Natural killer cell treated with Interleukin-12 subunit alpha and Interleukin-12 subunit beta and Interleukin-15 and Interleukin-18, amount 100 ng/mL, for 72 hours (primary cell): ENCODE measurements at places on chromosomes 7 and 10. TPM values are rescaled to one million over a fixed set of nuclear protein-coding genes. Genes with fewer than 3 reads are reported as not detected.
A peak's percentile ranks its signal among the peaks of the same experiment; 100 is the strongest.

GRCh38 chr7:77687100-77687746 lies 9.0 kb upstream of the RSBN1L start:
- peak overlapping the region; percentile 45 for H3K27ac ChIP-seq
- H3K36me3 ChIP-seq = no peaks in the 10 kb centered on the region
- H3K27me3 ChIP-seq = no peaks in the 10 kb centered on the region

GRCh38 chr10:30970760-30971460 lies 60.8 kb downstream of the ZNF438 start:
- no peaks in the 10 kb centered on the region for H3K4me1 ChIP-seq
- no peaks in the 10 kb centered on the region for H3K36me3 ChIP-seq
- no peak overlapping the region for H3K4me3 ChIP-seq
- no peak for DNase-seq

- H3K36me3 ChIP-seq = no peaks in the 10 kb centered on the region
- no peaks in the 10 kb centered on the region for H3K4me1 ChIP-seq
- H3K27me3 ChIP-seq = no peaks in the 10 kb centered on the region
- DNase-seq = no peak
- H3K4me3 ChIP-seq = no peak overlapping the region
These were observed 367.7 kb upstream of the SEMA3D start for GRCh38 chr7:85554236-85555178.

DNA sequence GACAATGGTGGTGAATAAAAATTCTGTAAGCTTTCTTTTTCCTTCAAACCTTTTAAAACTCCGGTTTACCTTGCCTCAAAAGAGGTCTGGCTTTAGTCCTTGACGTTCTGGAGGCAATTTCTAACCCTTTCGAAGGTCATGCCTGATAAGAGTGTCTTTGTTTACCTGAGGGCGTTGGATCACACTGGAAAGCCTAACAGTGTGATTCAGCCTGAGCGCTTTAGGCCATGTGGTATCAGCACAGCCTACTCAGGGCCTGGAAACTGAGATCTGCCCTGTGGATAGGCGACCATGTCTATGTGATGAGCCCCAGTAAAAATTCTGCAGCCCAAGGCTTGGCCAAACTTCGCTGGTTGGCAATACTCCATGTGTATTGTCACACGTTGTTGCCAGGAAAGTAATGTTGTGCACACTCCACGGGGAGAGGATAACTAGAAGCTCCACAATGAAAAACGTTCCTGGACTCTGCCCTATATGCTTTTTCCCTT lies 10.7 kb downstream of the CCDC6 start:
- peaks cover 7% of the 10 kb centered on the region for H3K36me3 ChIP-seq
- H3K4me1 ChIP-seq = peaks cover 70% of the 10 kb centered on the region
- H3K27me3 ChIP-seq = no peaks in the 10 kb centered on the region
- no peak overlapping the region for H3K27ac ChIP-seq
- H3K4me3 ChIP-seq = no peak overlapping the region

- no peak overlapping the region for H3K27ac ChIP-seq
- no peak for DNase-seq
- H3K27me3 ChIP-seq = no peaks in the 10 kb centered on the region
- H3K36me3 ChIP-seq = peaks cover 16% of the 10 kb centered on the region
- H3K4me1 ChIP-seq = no peaks in the 10 kb centered on the region
These were observed 673.7 kb downstream of the SUGCT start for GRCh38 chr7:40808378-40808942.

GRCh38 chr10:80444124-80444523 lies 10.0 kb upstream of the TSPAN14 start:
- H3K4me3 ChIP-seq = no peak overlapping the region
- DNase-seq = no peak
- no peaks in the 10 kb centered on the region for H3K36me3 ChIP-seq
- H3K27me3 ChIP-seq = peaks cover 5% of the 10 kb centered on the region

- H3K27me3 ChIP-seq = peaks cover 3% of the 10 kb centered on the region
- H3K36me3 ChIP-seq = no peaks in the 10 kb centered on the region
- DNase-seq = no peak
- no peak overlapping the region for H3K4me3 ChIP-seq
- no peaks in the 10 kb centered on the region for H3K4me1 ChIP-seq
These were observed 261.7 kb downstream of the C7orf25 start for GRCh38 chr7:42650171-42650570.

GRCh38 chr7:95295397-95295796 lies 28.9 kb downstream of the PON1 start:
- H3K4me1 ChIP-seq = peaks cover 3% of the 10 kb centered on the region
- H3K4me3 ChIP-seq = no peak overlapping the region
- no peaks in the 10 kb centered on the region for H3K27me3 ChIP-seq
- DNase-seq = no peak

DNA sequence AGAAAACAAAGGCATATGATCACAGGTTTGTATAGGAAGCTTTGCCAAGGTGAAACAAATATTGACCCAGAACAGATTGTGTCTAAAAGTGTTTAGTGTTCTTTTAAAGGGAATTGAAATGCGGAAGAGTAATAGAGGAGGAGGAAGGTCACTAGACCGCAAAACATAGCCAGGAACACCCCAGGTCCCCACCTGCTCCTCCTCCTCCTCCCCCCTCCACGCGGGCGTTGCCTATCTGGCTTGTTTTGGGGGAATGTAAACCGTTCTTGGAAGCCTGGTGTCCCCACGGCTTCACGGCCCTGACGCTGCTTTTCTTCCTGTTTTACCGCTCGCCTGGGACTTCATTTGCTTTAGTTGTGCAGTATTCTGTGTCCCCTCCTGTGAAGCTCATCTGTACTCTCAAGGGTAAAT lies 81.0 kb upstream of the PFKP start:
- no peak overlapping the region for H3K27ac ChIP-seq
- peaks cover 27% of the 10 kb centered on the region for H3K27me3 ChIP-seq
- no peak for DNase-seq
- H3K4me1 ChIP-seq = peaks cover 10% of the 10 kb centered on the region
- H3K4me3 ChIP-seq = no peak overlapping the region

- H3K4me1 ChIP-seq = peaks cover 21% of the 10 kb centered on the region
- no peak for DNase-seq
These were observed 33.7 kb downstream of the NRBF2 start for GRCh38 chr10:63166742-63167258.

DNA sequence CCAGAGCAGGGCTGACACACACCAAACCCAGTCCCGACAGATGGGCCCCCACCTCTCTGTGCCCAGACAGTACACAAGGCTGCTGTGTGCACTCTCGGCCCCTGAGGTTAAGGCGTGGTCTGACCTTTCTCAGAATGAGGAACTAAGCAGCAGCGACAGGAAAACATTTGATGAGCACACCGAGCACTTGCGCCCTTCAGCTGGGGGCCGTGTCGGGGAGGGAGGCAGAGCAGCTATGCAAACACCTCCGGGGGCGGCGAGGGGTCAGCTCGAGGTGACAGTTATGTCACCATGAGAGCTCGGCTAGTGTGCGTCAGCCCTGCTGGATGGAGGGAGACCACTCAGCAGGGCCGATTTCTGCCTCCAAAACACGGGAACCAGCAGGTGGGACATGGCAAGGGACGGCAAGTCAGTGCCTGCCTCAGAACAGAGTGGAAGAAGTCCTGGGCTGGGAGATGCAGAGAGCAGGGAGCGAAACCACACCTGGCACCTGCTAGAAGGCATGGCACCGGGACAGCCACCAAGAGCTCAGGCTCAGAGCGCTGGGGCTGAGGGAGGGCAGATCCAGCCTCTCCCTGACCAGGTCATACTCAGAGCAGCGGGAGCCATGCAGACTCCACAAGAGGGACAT lies 57.4 kb downstream of the CHST15 start:
- DNase-seq = no peak
- peaks cover 6% of the 10 kb centered on the region for H3K4me1 ChIP-seq
- peak overlapping the region; percentile 15 for H3K4me3 ChIP-seq
- H3K36me3 ChIP-seq = no peaks in the 10 kb centered on the region
- no peak overlapping the region for H3K27ac ChIP-seq

DNA sequence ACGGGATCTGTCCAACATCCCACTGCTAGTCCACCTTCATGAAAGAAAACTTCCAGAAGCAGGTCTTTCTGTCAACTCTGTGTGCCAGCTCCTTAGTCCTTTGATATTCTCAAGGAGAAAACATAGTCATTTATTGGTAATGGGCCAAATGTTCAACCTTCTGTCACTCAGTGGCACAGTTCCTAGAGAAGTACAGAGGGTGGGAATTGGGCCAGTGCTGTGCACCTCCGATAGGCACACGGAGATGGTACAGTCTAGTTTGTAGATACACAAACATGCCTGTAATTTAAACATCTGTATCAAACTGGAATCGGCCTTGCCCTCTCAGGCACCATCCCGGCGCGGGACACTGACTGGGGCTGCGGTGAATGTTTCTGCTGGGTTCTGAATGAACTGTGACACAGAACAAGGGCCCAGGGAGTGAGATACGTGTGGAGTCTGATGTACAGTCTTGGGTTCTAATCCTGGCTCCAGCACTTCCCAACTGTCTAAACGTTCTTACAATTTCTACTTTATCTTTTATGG lies 213.9 kb upstream of the SHH start:
- no peak overlapping the region for H3K4me3 ChIP-seq
- no peak for DNase-seq
- H3K27ac ChIP-seq = no peak overlapping the region
- no peaks in the 10 kb centered on the region for H3K4me1 ChIP-seq

- no peak for DNase-seq
- H3K4me1 ChIP-seq = peaks cover 10% of the 10 kb centered on the region
- H3K27ac ChIP-seq = no peak overlapping the region
- no peaks in the 10 kb centered on the region for H3K36me3 ChIP-seq
- no peaks in the 10 kb centered on the region for H3K27me3 ChIP-seq
These were observed 4.0 kb upstream of the OPTN start for GRCh38 chr10:13095929-13096328.

- peak overlapping the region; percentile 41 for H3K27ac ChIP-seq
- H3K27me3 ChIP-seq = no peaks in the 10 kb centered on the region
- no peak overlapping the region for H3K4me3 ChIP-seq
- H3K36me3 ChIP-seq = no peaks in the 10 kb centered on the region
- peaks cover 58% of the 10 kb centered on the region for H3K4me1 ChIP-seq
- no peak for DNase-seq
These were observed 26.6 kb downstream of the APBB1IP start for GRCh38 chr10:26464632-26465280.

- no peak for DNase-seq
- no peak overlapping the region for H3K4me3 ChIP-seq
- H3K4me1 ChIP-seq = no peaks in the 10 kb centered on the region
- no peak overlapping the region for H3K27ac ChIP-seq
- no peaks in the 10 kb centered on the region for H3K27me3 ChIP-seq
These were observed 400.0 kb downstream of the PTPRN2 start for GRCh38 chr7:158187694-158187994.

GRCh38 chr7:39353615-39354376 lies 212.4 kb upstream of the YAE1 start:
- H3K27ac ChIP-seq = no peak overlapping the region
- H3K27me3 ChIP-seq = peaks cover 8% of the 10 kb centered on the region
- no peaks in the 10 kb centered on the region for H3K36me3 ChIP-seq
- DNase-seq = no peak

GRCh38 chr7:12490107-12490688 lies 80.3 kb upstream of the SCIN start:
- no peak overlapping the region for H3K27ac ChIP-seq
- DNase-seq = no peak
- H3K4me3 ChIP-seq = no peak overlapping the region
- H3K4me1 ChIP-seq = no peaks in the 10 kb centered on the region
- no peaks in the 10 kb centered on the region for H3K36me3 ChIP-seq

DNA sequence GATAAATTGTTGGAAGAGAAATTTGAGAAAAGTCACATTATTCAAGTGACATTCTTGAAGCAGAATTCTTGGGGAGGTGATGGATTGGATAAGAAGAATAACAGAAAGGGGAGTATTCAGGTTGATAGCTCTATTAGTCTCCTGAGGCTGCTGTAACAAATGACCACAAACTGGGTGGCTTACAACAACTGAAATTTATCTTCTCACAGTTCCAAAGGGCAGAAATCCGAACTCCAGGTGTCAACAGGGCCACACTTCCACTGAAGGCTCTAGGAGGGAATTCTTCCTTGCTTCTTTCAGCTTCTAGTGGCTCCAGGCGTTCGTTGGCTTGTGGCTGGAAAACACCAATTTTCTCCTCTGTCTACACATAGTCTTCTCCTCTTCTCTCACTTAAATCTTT lies 99.8 kb downstream of the TES start:
- H3K27ac ChIP-seq = no peak overlapping the region
- DNase-seq = no peak
- H3K27me3 ChIP-seq = peaks cover 18% of the 10 kb centered on the region
- H3K4me3 ChIP-seq = no peak overlapping the region
- no peaks in the 10 kb centered on the region for H3K36me3 ChIP-seq

DNA sequence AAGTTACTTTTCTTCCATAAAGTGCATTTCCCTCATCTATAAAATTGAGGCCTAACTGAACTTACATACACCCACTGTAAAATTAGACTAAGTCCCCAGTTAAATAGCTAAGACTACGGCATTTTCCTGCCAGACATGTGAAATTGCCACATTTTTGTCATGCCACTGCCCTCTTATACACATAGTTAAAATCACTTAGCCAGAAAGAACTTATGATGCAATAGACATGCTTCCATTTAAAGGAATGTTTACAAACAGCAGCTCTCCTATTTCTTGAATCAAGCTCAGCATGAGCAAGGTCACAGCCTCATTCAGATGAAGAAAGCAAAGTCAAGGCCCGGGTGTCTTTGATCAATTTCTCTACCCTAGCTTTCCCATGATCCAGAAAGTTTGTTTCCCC lies 175.7 kb downstream of the LRRN3 start:
- no peak overlapping the region for H3K4me3 ChIP-seq
- peaks cover under 1% of the 10 kb centered on the region for H3K36me3 ChIP-seq
- no peaks in the 10 kb centered on the region for H3K4me1 ChIP-seq
- no peak overlapping the region for H3K27ac ChIP-seq

GRCh38 chr7:50342616-50343114 lies 38.1 kb downstream of the IKZF1 start:
- DNase-seq = peak; percentile 81
- H3K36me3 ChIP-seq = peaks cover 25% of the 10 kb centered on the region
- H3K4me1 ChIP-seq = peaks cover 72% of the 10 kb centered on the region
- no peak overlapping the region for H3K4me3 ChIP-seq
- H3K27ac ChIP-seq = no peak overlapping the region
- no peaks in the 10 kb centered on the region for H3K27me3 ChIP-seq

GRCh38 chr10:133260895-133261725 lies 15.6 kb downstream of the ADAM8 start:
- peak overlapping the region; percentile 64 for H3K27ac ChIP-seq
- H3K4me1 ChIP-seq = peaks cover 42% of the 10 kb centered on the region
- peak; percentile 76 for DNase-seq
- peak overlapping the region; percentile 78 for H3K4me3 ChIP-seq

DNA sequence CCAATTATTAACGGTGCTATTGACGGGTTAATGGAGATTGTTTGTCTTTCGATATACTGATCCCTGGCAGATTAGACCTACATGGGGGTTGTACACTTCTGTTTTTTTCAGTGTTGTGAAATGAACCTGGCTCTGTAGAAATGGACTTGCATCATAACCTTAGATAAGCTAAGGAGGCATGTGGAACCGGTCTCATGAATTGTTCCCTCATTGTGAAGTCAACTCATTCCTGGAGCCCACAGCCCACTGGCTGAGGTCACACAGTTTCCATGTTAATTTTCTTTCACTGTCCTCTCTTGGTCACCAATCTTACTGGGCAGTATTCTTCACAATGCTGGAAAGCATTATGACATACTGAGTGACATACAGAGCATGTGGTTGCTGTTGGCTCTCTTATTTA lies 202.8 kb downstream of the BMPER start:
- H3K4me3 ChIP-seq = no peak overlapping the region
- no peak for DNase-seq
- H3K36me3 ChIP-seq = no peaks in the 10 kb centered on the region
- no peak overlapping the region for H3K27ac ChIP-seq

The GSAP gene
- total RNA-seq = 18.0 TPM

The EEPD1 gene
- total RNA-seq = 1.5 TPM

The CDK14 gene
- 0.76 TPM for total RNA-seq

The SERPINE1 gene
- total RNA-seq = not detected

The ANKRD26 gene
- 14.2 TPM for total RNA-seq

The GIMAP5 gene
- total RNA-seq = 75.5 TPM

The ITPRIP gene
- total RNA-seq = 42.1 TPM
